Astrocyte (in vitro differentiated cells and primary cell): ENCODE measurements at places on chromosomes 16 and 17. TPM values are rescaled to one million over a fixed set of nuclear protein-coding genes. Genes with fewer than 3 reads are reported as not detected.
A peak's percentile ranks its signal among the peaks of the same experiment; 100 is the strongest.

MMP2 gene
- 1,220 and 1,246 TPM in 2 replicates for total RNA-seq

KRTAP4-8 gene
- total RNA-seq: not detected in 2 replicates

TNFRSF12A gene
- total RNA-seq: 262 and 275 TPM in 2 replicates

RHBDL3 gene
- total RNA-seq: 1.1 and 1.4 TPM in 2 replicates

TTLL6 gene
- total RNA-seq: not detected in 2 replicates

SLC12A3 gene
- total RNA-seq: 0.07 and 0.18 TPM in 2 replicates

TBC1D3B gene
- total RNA-seq: 6.3 and 9.8 TPM in 2 replicates

CDRT15 gene
- not detected in 2 replicates for total RNA-seq

C16orf96 gene
- 0.20 and 0.38 TPM in 2 replicates for total RNA-seq

CCL22 gene
- total RNA-seq: not detected in 2 replicates

DPEP3 gene
- not detected in 2 replicates for total RNA-seq

USP31 gene
- 7.5 and 9.4 TPM in 2 replicates for total RNA-seq

RHBDF1 gene
- 45.6 and 55.5 TPM in 2 replicates for total RNA-seq

FLCN gene
- total RNA-seq: 34.2 and 40.0 TPM in 2 replicates

SLC16A3 gene
- total RNA-seq: 292 and 385 TPM in 2 replicates

GNG13 gene
- not detected in 2 replicates for total RNA-seq

KRT39 gene
- total RNA-seq: not detected in 2 replicates

ZG16 gene
- not detected in 2 replicates for total RNA-seq

UTS2R gene
- total RNA-seq: not detected in 2 replicates

GRCh38 chr16:86978445-86979030 lies 338.7 kb downstream of the C16orf95 start:
- DNase-seq: no peak

DNA sequence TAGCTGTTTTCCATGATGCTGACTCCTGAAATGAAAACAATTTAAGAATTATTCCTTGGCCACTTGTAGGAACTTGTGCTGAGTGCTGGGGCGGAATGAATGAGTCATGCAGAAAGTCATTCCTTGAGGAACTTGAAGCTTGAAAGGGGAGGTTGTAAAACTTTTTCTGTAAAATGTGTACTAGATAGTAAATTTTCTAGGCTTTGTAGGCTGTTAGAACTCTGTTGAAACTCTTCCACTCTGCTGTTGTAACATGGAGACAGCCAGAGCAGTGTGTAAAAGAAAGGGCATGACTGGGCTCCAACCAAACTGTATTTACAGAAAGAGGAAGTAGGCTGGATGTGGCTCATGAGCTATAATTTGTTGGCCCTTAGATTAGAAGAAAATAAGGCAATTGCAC lies 46.1 kb downstream of the ABCA8 start:
- peak; percentile 95 for DNase-seq

- DNase-seq: no peak
These were observed at the start of gene BTBD17 for GRCh38 chr17:74361230-74362068. TSS of gene BTBD17 (minus strand) at chr17:74361868. CDS start at chr17:74361819, 49 bp downstream.

DNA sequence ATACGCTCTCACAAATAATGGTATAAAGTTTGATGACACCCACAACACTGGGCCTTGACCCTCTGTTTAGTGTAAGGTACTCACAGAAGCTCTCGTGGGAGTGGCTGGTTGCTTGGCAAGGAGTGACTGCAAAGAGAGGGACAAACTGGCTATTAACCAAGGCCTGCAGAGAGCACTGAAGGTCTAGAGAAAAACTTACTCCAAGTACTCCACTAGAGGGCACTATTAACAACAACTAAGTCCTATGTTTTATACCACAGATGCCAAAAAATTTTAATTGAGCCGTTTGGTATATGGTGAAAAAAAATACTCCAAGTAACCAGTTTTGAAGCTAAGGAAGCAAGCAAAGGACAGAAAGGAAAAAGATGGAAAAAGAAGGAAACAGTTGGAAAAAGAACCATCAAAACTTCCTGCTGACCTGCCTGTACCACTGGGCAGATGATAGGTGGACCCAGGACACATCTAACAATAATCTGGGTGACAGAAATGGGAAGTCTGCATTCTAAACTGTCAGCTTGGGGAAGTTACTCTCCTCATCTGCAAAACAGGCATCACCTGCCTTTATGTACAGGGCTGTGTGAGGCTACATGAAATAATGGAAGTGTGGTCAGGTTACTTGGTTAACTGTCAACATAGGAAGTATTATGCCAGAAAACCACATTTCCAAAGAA lies 23.2 kb downstream of the DYNC1LI2 start:
- DNase-seq: peak; percentile 54

DNA sequence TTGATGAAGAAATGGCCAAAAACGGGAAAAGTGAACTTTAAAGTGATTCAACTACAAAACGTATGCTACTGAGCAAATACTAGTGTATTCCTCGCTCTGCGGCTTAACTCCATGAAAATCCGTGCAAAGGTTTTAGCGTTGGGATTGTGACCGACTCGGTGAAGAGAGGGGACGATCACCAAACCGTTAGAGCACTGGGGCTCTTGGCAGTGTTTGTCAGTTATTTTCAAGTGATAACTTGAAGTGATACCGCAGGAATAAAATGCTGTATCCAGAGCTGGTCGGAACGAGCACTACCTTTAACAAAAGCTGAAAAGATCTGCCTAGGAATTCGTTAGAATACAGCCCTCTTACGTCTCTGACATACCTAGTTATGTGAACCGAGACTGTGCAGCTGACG lies 773 bp upstream of the PPM1D start:
- no peak for DNase-seq

DNA sequence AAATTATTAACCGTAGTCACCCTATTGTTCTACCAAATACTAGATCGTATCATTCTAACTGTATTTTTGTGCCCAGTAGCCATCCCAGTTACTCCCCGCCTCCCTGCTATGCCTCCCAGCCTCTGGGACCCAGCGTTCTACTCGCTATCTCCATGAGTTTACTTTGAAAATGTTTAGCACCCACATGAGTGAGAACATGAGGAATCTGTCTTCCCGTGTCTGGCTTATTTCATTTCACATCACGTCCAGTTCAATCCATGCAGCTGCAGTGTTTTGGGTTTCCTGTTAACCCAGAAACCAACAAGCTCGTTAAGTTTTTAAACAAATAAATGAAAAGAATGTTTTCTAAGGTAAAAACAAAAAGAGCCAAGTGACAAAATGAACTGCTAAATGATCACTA lies 82.1 kb downstream of the VPS53 start:
- no peak for DNase-seq

GRCh38 chr16:81167851-81168250 lies 70.6 kb upstream of the BCO1 start:
- no peak for DNase-seq

GRCh38 chr16:77790009-77790372 lies 1.6 kb downstream of the VAT1L start:
- no peak for DNase-seq

DNA sequence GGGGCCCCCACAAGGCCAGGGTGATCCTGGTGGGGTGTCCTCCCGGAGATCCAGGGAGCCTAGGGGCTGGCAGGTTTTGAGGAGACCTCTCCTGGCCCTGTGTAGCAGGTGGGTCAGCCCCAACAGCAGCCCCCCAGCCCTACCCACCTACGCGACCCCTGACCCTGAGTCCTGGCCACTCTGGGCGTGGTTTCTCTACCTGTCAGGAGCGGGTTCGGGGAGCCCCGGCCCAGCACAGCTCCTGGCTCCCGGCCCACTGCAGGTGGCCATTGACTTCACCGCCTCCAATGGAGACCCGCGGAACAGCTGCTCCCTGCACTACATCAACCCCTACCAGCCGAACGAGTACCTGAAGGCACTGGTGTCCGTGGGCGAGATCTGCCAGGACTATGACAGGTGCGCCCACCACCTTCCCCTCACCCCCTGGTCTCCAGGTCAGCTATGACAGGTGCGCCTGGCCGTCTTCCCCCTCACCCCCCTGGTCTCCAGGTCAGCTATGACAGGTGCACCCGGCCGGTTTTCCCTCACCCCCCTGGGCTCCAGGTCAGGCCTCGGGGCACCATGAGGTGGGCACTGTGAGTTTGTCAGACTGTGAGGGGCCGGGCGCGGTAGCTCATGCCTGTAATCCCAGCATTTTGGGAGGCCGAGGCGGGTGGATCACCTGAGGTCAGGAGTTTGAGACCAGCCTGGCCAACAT lies 13.0 kb downstream of the CPNE7 start:
- no peak for DNase-seq

DNA sequence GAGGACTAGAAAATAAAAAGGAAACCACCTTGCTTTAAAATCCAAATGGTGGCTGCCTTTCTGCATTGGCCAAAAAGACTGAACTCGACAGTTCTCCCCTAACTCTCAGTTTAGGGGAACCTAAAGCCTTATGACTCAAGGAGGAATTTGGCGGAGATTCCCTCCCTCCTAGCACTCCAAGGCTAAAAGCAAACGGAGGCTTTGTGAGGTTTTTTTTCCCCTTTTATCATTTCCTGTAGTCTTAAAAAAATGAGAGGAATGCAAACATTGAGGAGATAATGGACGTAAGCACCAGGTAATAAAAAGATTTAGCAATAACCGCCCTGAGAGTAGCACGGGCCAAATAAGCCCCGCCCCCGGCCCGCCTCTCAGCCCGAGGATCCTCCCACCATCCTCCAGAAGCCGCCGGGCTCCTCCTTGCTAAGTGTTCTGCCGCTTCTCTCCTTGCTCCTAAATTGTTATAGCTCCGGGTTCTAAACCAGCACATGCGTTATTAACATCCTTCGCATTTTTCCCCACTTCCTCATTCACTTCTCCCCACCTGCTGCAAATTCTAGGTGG lies 5.8 kb upstream of the KIFC3 start:
- DNase-seq: peak; percentile 90

DNA sequence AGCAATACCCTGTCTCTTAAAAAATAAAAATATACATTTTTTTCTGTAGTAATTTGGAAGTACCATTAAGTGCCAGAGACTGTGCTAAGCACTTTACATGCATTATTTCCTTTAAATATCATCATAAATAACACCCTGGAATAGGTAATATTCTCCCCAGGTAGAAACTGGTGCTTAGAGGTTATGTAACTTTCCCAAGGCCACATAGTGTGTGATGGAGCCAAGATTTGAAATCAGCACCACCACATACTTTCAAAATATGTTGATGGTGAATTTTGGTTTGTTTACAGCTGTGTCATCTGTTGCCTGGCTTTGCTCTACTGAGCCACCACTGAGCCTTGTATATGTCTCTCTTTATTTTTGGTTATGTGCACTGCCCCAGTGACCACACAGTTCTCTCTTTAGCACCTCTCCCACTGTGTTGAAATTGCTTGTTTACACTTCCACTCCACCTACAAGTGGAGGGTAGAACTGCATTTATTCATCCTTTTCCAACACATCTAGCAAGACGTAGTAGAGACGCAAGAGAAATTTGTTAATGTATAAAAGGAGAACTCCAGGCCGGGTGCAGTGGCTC lies 19.0 kb upstream of the NBR1 start:
- no peak for DNase-seq

DNA sequence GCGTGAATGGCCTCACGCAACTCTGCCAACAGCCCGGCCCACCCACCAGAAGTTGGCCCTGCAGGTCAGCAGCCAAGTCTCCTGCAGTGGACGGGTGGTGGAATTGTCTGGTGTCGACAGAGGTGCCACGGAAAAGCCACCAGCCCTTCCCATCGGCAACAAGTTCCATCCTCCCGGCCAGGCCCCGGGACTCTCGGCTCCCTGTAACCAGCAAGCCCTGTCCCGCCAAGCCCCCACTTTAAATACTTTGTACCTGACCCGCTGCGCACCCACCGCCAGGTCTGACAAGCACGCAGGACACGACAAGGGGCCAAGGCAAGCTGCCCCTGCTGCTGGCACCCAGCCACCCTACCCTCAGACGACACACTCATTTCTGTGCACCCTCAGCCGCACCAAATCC lies 100.8 kb downstream of the RBFOX3 start:
- DNase-seq: no peak

GRCh38 chr17:2598166-2598565 lies 4.7 kb downstream of the PAFAH1B1 start:
- peak; percentile 78 for DNase-seq

- no peak for DNase-seq
These were observed 13.8 kb downstream of the AANAT start for GRCh38 chr17:76481071-76481655.

- DNase-seq: no peak
These were observed 234.9 kb downstream of the IRF8 start for GRCh38 chr16:86133847-86134375.

DNA sequence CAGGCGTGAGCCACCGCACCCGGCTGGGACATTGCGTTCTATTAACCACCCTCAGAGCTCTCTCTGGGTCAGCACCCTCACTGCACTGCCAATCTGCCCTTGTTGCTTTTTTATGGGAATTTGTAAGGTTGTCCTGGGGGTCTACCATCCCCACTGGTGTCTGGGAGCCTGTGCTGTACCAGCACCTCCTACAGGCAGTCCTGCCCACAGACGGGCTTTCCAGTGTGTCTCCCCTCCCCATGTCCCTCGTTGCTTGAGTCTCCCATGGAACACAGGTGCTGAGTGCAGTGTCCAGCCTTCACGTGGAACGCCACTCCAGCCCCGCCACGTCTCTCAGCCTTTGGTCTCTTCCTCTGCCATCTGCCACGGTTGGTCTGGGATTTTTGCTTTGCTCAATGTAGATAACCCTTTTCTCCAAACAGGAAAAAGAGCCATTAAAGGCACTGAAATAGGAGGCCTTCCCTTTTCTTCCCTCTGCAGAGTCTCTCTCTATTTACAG lies 68.0 kb upstream of the CBX4 start:
- DNase-seq: no peak

GRCh38 chr16:58378401-58378800 lies 13.9 kb upstream of the GINS3 start:
- no peak for DNase-seq

- DNase-seq: no peak
These were observed 15.8 kb downstream of the ANKFY1 start for GRCh38 chr17:4247971-4248388.

- DNase-seq: peak; percentile 92
These were observed 24.9 kb upstream of the GRB2 start for GRCh38 chr17:75430159-75430974.

- no peak for DNase-seq
These were observed 19.9 kb downstream of the PLEKHG4 start for GRCh38 chr16:67299269-67299668.

DNA sequence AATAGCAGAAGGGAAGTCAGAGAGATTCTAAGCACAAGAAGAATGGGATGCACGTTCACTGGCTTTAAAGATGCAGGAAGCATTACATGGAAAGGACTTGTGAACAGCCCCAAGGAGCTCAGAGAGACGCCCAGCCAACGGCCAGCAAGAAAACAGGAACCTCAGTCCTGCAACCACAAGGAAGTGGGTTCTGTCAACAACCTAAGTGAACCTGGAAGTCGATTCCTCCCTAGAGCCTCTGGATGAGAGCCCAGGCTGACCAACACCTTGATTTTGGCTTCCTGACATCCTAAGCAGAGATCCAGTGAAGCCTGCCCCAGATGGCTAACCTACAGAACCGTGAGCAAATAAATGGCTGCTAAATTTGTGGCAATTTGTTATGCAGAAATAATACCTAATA lies 24.5 kb downstream of the GPR142 start:
- DNase-seq: no peak

GRCh38 chr17:17560975-17561374 lies 30.5 kb downstream of the PEMT start:
- no peak for DNase-seq

- no peak for DNase-seq
These were observed 21.5 kb downstream of the SMTNL2 start for GRCh38 chr17:4605826-4606225.

DNA sequence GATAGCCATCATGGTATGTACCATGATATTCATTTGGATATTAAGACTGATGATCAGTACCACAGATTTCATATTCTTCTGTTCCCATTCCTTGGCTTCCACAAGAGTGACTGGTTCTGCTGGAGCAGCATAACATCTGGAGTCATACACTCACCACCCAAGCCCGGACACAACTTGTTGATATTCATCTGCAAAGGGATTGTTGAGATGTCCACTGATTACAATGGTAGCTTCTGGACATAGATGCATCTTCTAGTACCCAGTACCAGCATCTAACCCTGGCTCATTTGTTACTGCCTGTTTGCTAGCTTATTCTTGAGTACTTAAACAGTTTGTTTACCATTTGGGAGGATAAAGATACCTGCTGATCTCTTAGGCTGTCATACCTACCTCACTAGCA lies 235.7 kb upstream of the AXIN2 start:
- DNase-seq: no peak
